ENCODE measurements at places on chromosomes 6 and 20.
A peak's percentile ranks its signal among the peaks of the same experiment; 100 is the strongest.

GRCh38 chr20:531608-532007 lies 12.0 kb downstream of the CSNK2A1 start:
- DNase-seq = no peak

GRCh38 chr6:35804996-35805736 lies at the start of gene LHFPL5:
Gene LHFPL5 (plus strand): TSS chr6:35805352. CDS start chr6:35805671, 319 bp downstream.
- peak; percentile 4 for DNase-seq

GRCh38 chr6:105458551-105458950 lies 55.7 kb upstream of the PREP start:
- no peak for DNase-seq

GRCh38 chr20:45311589-45312211 lies 3.6 kb upstream of the MATN4 start:
- peak; percentile 40 for DNase-seq

- no peak for DNase-seq
Measured at GRCh38 chr6:83160167-83160566, 32.9 kb downstream of the PGM3 start.

DNA sequence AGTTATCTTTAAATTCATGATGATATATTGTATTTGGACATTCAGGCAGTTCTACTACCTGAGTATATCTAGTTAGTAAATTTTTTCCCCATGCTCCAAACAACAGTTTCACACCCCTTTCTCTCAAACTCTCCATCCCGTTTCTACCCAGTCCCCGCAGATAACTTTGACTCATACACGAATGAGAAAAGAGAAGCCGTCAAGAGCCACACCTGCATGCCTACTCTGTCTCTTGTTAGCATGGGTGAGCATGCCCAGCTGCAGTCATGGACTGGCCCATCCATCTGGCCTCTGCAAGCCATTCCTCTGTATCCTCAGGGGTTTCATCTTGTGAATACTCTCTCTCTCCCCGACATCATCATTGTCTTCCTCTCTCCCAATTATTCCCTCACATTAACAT lies 41.5 kb downstream of the MYB start:
- DNase-seq = no peak

DNA sequence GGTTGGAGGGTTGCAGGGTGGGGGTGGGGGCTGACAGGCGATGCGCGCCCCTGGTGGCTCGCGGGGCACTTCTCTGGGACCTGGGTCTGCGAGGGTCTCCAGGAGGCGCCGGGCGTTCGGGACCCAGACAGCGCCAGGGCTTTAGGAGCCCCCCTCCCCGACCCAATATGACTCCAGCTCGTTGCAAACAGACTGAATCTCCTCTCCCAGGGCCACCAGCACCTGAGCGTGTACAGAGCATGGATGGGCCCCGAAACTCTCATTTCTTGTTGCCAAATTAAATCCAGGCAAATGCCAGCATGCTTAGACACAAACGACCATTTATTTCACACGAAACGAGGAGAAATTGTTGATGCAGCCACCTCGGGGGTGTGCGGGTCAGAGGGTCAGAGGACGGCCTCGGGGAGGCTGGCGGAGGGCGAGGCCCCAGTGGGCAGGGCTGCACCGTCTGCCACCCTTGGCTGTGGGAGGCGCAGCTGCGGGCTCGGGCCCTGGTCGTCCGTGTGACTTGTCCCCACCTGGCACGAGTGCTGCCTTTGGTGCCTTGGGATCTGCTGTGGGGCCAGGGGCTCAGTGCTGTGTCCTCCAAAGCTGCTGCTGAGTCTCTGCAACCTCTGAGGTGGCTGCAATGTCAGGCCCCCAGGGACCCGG lies 20.9 kb upstream of the GATA5 start:
- no peak for DNase-seq

GRCh38 chr20:44910690-44911262 lies 916 bp downstream of the PABPC1L start:
- DNase-seq = no peak

DNA sequence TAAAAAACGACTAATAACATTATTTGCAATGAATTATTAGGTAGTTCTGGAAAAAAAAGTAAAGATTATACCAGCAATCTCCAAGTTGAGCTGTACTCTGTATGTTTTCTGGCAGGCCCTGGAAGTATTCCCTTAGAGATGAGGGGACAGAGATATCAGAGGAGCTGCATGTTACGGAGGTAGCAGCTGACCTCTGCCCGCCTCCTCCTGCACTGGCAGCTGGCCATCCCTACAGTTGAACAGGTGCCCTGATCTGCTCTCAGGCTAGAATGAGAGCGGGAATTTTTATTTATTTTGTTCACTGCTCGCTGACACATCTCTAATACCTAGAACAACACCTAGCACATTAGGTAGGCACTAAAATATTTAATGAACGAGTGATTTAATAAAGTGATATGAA lies 23.1 kb downstream of the FBXL4 start:
- DNase-seq = no peak

- DNase-seq = no peak
Measured at GRCh38 chr6:116877743-116878142, 701 bp downstream of the RFX6 start.

DNA sequence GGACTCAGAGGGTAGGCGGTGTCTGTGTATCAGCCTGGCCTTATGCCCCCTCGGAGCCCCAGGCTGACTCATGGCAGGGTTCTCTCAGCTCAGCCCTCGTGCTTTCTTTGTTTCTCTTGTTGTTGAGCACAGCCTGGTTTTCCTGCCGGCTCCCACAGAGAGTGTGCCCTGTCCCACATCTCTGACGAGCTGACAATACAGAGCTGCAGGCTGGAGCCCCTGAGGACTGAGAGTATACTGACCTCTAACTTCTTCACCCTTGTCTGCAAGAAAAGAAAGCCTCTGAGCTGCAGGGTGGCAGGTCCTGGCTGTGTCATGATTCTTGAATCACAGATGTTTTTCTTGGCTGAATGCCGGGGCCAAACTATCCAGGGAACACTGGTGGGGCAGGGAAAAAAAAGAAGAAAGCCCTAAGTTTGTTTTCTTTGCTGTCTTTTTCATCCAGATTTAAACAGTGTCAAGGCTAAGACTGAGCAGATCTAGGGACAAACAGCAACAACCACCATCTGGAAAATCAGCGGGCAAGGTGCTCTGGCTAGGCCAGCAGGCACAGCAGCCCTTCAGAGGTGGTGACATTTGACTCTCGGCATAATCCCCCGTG lies 63.3 kb upstream of the ZNF133 start:
- DNase-seq = no peak

GRCh38 chr6:93550551-93551276 lies 131.4 kb upstream of the EPHA7 start:
- DNase-seq = no peak

GRCh38 chr6:145036848-145037567 lies 698.3 kb downstream of the EPM2A start:
- DNase-seq = no peak

DNA sequence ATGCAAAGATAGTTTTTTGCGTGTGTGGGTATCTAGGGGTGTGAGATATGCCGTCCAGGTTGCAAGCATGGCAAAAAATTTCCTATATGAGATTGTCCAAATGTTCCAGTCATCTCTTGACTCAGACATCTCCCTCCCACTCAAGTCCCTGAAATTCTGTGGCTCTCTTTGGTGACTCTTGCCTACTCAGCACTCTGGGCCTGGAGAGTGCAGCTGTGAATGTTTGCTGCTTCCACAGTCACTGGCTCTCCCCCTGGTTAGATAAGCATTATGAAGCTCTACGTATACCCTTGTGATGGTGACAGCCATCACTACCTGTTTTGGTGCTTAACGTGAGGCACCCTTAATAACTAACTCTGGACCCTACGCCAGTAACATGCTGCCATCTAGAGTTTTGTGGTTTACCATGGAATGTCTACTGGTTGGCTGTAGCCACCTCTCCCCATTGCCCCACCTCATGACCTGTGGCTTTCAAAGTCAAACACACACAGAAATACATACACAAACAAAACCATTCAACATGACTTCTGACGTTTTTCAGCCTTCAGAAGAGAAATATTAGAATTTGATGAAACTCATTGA lies 621.9 kb upstream of the CITED2 start:
- DNase-seq = no peak

- no peak for DNase-seq
Measured at GRCh38 chr6:54107470-54108090, 3.7 kb upstream of the MLIP start.

DNA sequence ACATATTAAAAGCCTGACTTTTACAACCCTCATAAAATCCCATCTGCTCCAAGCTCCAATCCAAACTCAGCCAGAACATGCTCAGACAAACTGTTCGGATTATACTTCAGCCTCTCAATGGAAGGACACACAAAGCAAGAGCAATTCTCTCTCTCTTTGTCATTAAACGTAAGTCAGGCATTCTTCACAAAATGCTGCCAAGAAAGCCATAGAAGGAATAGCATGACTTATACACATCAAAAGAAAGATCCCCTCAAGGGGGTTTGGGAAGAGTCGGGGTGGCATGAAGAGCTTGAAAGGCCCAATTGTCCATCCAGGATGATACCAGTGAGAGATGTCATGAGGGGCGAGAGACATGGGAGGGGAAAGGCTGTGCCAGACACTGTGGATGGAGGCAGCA lies 268.9 kb downstream of the PREX1 start:
- no peak for DNase-seq

- no peak for DNase-seq
Measured at GRCh38 chr20:46784436-46785127, 75.1 kb downstream of the SLC2A10 start.

- DNase-seq = no peak
Measured at GRCh38 chr6:164436976-164437375, 872.4 kb downstream of the C6orf118 start.

GRCh38 chr6:9455864-9456658 lies 958.8 kb downstream of the TFAP2A start:
- DNase-seq = no peak

GRCh38 chr6:8193541-8193940 lies 91.2 kb upstream of the EEF1E1 start:
- no peak for DNase-seq

DNA sequence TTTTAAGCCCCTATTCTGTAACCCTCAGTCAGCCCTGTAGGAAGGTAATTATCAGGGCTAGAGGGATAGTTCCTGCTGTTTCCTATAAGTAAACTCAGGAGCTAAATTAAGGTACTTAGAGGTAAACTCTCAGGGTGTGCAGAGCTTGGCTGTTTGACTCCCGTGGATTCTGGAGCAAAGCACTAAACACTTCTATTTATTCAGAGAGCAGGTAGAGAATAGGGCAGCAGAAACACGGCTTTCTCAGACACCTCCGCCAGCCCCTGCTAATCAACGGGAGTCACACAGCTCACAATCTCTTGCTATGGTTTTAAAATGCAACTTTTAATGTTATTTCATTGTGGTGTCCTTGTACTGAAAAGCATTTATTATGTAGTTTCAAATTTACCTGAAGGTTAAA lies 21.8 kb downstream of the PRKN start:
- DNase-seq = no peak

DNA sequence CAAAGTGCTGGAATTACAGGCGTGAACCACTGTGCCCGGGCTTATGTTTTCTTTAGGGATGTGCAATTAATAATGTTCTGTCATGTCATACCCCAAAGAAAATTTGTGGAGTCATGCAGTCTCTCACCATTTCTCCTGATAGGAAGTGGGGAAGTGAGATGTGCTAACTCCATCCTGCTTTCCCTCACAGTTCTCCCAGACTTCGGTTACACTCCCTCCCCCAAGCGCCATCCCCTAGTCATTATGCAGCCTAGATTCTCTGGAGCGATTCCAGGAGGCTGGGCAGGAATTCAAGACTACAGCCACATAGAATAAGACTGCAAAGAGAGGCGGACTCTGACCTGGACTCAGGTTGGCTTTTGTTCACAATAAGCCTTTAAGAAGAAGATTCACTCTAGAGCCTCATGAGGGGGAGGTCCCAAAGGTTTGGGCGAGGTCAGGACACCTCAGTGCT lies 271.4 kb downstream of the ALDH8A1 start:
- no peak for DNase-seq

- DNase-seq = peak; percentile 78
Measured at GRCh38 chr20:51404297-51405060, 138.0 kb downstream of the NFATC2 start.

DNA sequence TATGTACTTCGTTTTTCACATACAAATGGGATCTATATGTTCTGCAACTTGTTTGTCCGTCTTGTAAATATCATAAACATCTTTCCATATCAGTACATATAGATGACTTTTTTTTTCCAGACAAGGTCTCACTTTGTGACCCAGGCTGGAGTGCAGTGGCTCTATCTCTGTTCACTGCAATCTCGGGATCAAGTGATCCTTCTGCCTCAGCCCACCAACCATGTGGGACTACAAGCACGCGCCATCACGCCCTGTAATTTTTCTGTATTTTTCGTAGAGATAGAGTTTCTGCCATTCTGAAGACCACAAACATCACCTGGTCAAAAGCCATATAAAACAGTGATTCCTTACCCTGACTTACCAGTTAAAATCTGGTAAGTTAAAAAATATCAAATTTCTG lies 37.7 kb upstream of the SYNCRIP start:
- no peak for DNase-seq

DNA sequence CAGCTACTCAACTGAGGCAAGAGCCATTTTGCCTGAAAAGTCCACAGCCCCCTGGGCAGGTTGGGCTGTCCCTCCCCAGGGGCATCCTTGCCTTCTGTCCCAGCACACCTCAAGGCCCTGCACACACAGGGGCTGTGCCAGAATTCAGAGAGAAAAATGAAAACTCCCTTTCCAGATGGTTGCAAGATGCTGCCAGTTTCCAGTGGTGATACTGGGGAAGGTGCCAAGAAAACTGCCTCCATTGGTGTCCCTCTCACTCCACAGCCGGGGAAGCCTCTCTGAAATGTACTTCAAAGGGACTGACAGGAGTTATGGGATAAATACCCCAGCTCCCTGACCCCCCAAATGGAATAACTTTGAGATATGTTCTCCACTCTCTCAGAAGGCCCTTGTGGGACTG lies 154.2 kb upstream of the MAFB start:
- DNase-seq = no peak

DNA sequence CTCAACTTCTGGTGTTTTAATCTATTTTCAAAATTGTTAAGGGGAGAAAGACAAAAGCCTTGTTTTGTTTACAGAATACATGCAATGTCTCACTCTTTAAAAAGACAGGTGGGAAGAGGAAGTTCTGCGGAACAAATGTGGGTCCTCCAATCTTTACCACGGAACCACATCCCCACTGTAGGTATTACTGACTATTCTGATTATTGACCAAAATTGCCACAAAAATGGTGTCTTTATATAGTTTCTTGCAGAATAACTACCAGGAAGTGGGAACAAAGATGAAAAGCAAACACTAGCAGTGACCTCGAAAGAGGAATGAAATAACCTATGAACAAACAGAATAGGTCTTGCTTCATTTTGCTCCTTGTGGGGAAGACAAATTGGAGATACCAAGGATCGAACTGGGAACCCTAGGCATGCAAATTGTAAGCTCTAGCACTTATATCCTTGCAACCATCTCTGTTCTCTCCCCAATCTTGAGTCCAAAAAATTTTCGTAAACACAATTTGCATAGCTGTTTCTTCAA lies 106.7 kb downstream of the GPX5 start:
- DNase-seq = no peak

GRCh38 chr6:152368751-152369624 lies 268.2 kb downstream of the SYNE1 start:
- DNase-seq = no peak

GRCh38 chr6:2237001-2237400 lies 8.4 kb downstream of the GMDS start:
- DNase-seq = no peak
